ENCODE measurements at places on chromosomes 5 and 9. TPM values are rescaled to one million over a fixed set of nuclear protein-coding genes. Genes with fewer than 3 reads are reported as not detected.

SLC23A1 gene
- 0.78 TPM for total RNA-seq

PLAC8L1 gene
- not detected for total RNA-seq

PCDHGA10 gene
- total RNA-seq = 0.67 TPM

DNA sequence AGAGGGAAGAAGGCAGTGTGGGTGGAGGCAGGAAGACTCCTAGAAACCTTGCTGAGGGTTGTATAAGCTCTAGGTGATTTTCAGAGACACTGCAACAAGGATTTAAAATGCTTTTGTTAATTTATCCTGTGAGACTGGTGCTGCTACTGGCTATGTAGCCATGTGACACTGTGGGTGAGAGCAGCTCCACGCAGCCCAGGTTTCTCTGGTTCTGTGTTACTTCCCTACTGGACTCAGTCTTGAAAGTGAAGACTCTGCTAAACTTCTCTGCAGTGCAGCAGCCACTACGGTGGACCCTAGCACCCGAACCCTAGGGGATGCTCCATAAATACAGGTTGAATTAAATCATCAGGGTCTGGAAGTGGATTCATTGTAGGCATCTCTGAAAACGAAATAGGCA, 25.8 kb upstream of the EFNA5 start:
- no peak for DNase-seq

- no peak for DNase-seq
Measured at GRCh38 chr9:119961774-119962424, 592.7 kb upstream of the BRINP1 start.

DNA sequence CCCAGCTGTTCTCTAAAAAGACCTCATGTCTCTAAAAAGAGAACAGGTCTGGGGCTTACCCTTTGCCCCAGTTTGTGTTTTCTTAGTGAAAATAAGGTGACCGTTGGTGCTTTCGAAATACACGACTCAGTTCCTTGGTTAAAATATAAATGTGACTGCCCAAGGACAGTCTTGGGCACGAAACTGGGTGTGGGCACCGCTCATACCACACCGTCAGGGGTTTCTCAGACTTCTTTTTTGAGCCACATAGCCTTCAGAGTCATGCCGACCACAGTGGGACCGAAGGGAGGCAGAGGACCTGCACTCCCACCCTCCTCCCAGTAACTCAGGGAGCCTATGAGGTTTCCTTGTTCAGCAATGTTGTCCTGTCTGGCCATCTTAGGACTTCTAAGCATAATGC, 6.5 kb downstream of the SNX18 start:
- DNase-seq = no peak

- no peak for DNase-seq
Measured at GRCh38 chr5:81371354-81371876, 22.5 kb downstream of the ACOT12 start.

GRCh38 chr5:17267106-17267505, 49.7 kb downstream of the BASP1 start:
- no peak for DNase-seq

DNA sequence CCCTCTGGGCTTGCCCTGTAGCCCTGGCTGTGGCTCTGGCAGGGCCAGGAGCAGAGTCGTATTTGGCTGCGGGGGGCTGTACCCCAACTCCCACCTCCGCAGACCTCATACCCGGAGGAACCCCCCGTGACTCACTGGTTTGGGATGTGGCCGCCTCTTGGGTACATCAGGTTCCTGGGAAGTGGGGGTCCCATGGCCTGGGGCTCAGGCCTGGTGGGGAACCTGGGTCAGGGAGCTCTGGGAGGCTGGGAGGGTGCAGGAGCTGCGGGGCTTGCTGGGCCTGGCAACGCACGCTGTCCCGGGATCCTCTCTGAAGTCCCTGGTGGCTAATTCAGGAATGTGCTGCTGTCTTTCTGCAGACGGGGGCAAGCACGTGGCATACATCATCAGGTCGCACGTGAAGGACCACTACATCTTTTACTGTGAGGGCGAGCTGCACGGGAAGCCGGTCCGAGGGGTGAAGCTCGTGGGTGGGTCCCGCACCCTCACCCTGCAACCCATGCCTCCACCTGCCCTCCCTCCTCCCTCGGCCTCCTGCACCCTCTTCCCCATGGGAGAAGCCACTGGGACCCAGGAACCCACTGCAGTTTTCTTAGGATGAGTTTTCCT, 2.4 kb downstream of the LCN1 start:
- no peak for DNase-seq
